ENCODE measurements at places on chromosomes 3 and 15.

DNA sequence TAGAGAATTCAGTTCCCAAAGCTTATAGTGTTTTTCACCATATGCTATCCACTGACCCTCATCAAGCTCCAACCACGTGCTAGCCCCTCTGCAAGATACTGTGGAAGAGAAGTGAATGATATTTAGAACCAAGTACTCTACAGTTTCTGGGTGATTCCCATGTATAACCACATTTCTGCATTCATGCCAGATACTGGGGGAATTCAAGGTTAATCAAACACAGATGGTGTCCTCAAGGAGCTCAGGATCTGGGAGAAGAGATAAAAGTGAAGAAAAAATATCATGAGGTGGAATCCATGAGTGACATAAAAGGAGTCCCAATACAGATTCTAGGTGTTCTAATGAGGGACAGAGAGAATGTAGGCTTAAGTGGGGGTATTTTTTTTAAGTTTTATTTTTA, 195.8 kb downstream of the FHIT start:
- DNase-seq = no peak

GRCh38 chr3:70832089-70832833, 519.8 kb upstream of the MDFIC2 start:
- no peak for DNase-seq

DNA sequence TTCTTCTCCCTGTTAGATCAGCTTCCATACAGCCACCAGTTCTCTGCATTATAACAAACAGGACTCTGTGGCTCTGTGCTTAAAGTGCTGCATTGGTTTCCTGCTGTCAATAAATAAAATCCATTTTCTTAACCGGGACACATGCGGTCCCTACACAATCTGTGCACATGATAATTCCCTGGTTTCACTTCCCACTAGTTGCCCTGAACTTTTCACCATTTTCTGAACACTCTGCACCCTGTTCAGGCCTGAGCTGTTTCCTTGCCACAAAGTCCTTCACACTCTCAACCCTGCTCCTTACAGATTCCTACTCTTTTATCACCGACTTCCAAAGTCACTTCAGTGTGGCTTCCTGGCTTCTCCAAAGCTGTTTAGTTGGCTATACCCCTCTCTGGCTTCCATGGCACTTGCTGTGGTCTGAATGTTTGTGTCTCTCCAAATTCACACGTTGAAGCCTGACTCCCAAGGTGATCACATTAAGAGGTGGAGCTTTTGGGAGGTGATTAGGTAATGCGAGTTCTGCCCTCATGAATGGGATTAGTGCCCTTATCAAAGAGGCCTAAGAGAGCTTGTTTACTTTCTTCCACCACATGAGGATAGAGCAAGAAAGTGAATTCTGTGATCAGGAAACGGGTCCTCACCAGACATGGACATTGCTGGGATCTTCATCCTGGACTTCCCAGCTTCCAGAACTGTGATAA, 233.4 kb downstream of the CHST2 start:
- DNase-seq = no peak

DNA sequence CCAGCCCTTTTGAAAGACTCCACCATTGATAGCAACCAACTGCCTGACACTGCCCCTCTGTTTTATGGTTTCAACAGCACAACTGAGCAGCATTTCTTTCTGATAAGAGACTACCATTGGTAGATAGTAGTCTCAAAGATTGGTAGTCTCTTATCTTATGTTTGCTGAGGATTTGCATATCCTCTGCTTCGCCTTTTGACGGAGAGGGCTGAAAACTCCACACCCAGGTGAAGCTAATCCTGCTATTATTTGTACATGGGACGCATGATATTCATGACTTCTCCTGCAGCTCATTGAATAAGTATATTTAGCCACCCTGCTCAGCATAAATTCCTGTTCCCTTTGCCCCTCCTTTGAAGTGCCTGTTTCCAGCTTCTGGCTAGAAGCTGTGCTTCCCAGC, 119.4 kb upstream of the STRIT1 start:
- DNase-seq = no peak

- DNase-seq = no peak
Observed at GRCh38 chr15:61227269-61227949, 1.7 kb downstream of the RORA start.

DNA sequence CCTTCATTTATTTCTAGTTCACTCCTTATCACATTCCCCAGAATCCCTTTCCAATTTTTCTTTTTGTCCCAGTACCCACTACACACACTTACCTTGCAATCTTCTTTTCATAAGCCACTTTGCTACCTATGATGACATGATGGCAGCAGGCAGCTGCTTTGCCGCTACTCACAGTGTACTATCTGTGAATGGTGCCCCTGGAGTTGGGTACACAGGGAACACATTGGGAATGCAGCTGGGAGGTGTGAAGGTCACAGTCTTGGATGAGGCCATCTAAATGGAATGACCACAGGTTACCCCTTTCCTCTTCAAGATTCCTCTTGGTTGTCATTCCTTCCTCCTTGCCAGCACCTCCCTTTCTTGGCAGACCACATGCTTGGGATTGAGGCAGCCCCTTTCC, 20.8 kb upstream of the TNIK start:
- DNase-seq = no peak

DNA sequence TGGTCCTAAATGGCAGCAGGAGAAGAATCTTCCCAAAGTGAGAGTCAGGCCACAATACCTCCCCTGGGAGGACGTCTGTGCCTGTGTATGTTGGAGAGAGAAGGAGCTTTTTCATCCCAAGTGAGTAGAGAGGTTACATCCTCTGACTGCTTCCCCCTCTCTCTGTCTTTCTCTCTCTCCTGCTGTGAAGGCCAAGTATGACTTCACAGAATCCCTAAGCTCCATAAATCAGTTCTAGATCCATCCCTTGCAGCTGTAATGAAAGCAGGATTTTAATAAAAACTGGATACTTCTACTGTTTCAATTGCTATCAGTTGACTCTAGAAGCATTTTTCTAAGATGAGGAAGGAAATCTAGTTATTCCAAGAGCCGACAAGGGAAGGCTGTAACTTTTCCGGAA, 389.1 kb upstream of the PROK2 start:
- no peak for DNase-seq

DNA sequence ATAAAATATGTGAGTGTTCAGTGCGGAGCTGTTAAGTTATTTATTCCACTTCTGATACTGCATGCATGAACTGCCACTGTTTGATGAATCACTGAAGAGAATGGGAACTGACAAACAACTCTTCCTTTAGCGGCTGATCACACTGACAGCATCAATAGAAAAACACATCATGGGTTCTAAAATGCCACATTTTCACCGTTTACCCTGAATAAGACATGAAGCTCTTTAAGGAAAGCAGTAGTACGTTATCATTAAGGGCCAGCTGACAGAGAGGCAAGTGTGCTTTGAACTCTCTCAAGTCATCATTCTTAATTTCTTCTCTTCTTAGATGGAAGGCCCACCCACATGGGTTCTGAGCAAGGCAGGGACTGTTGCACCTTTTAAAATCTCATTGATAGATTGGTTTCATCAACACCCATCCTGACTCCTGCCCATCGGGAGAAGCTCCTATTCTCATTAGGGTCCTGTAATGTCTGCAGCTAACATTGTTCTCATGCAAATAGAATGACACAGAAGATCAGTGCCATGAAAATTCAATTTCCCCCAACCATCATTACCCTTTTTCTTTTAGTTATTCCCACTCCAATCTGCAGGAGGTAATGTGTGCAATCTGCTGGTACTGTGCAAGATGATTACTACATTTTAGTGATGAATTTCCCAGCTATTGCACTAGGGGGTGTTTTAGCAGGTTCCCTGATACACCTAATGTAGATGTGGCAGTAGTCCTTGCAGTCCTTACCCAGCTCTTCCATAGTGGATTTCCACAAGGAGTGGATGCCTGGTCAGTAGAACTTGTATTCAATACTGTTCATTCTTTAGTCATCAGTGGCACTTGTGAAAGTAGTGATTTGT, 119.1 kb downstream of the ROBO2 start:
- DNase-seq = no peak

Data from activated T-helper 9 cell treated with anti-CD3 and anti-CD28 coated beads, Interleukin-2, amount 50 U/mL, for 16 hours (primary cell).